AG10803 (cell line): ENCODE measurements at places on chromosomes 6 and 20.

GRCh38 chr6:43421831-43422230 is 5.5 kb upstream of the ABCC10 start:
- no peak for DNase-seq

- no peak for DNase-seq
Measured at GRCh38 chr20:47795214-47795907, 10.1 kb upstream of the SULF2 start.

DNA sequence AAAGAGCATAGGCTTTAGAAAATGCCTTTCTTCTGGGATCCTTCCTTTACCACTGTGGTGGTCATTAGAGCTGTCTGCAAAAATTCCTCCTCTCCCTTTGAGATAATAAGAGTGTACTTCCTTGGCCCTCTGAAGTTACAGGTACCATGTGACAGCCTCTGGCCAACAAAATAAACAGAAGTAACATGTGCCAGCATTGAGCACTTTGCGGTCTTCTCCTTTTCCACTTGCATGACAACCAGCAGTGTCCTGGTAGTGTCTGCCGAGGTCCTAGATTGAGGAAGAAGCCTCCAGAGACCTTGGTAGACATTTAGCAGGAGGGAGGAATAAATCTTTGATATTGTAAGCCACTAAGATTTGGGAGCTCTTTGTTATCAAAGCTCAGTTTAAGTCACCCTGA is 87.5 kb upstream of the ARID1B start:
- DNase-seq: no peak

DNA sequence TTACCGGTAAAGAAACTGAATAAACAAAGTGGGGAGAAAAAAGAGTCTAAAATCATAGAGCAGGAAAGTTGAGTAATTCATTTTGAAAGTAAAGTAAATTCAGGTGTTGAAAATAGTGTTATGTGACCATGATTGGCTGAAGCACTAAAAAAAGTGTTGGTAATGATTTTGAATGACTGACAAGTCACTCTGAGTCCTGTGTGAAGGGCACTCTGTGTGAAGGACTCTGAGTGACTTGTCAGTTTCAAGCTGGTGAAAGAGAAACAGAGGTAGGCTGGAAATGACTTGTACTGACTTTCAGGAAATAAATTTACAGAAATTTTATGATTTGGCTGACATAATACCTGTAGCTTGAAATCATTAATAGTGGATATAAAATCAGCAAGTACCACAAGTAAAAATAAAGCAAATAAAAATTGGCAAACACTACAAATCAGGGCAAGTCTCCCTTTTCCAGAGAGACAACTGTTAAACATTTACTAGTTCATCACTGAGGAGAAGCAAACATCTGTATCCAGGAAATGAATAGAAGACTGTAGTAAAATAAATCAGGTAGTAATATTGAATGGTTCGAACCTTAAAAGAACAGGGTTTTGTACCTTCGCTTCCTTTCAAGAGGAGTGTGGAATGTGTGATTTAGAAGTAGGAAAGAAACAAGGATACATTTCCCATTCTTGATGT is 630.6 kb downstream of the GRIK2 start:
- no peak for DNase-seq

- no peak for DNase-seq
Measured at GRCh38 chr6:150118203-150118602, 24.6 kb upstream of the PPP1R14C start.

- peak; percentile 92 for DNase-seq
Measured at GRCh38 chr6:169386411-169387057, 132.9 kb upstream of the THBS2 start.

GRCh38 chr6:100185615-100186014 is 191.6 kb upstream of the MCHR2 start:
- no peak for DNase-seq
